Psoas muscle (tissue), 8 donors: ENCODE measurements at places on chromosomes 2 and 18. TPM values are rescaled to one million over a fixed set of nuclear protein-coding genes. Genes with fewer than 3 reads are reported as not detected.

DNA sequence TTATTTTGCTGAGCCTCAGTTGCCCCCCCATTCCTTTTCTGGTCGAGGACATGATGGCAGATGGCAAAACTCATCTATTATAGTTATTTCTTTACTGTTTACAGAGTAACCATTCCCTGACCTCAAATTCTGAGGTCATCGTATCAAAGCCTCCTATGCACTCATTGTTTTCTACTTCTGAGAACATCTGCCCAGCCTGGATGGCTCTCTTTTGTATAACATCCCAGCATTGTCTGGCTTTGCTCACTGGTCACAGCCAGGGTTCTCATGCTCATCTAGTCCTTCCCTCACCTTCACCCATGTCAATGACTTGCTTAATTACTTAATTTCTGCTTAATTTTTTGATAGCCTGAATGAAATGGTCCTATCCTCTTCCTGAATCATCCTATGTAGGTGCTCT is 472.1 kb downstream of the PARD3B start:
- H3K27ac ChIP-seq, result no peak overlapping the region
- no peaks in the 10 kb centered on the region for H3K36me3 ChIP-seq
- DNase-seq, result no peak
- H3K4me1 ChIP-seq, result no peaks in the 10 kb centered on the region

- no peak overlapping the region for H3K27ac ChIP-seq
- H3K4me3 ChIP-seq, result no peak overlapping the region
- H3K4me1 ChIP-seq, result no peaks in the 10 kb centered on the region
These were observed 55.3 kb downstream of the VWA3B start for GRCh38 chr2:98142106-98142791.

- DNase-seq, result no peak
- H3K36me3 ChIP-seq, result no peaks in the 10 kb centered on the region
- peaks cover 3% of the 10 kb centered on the region for H3K27me3 ChIP-seq
- no peak overlapping the region for H3K4me3 ChIP-seq
These were observed 486.4 kb downstream of the BCL11A start for GRCh38 chr2:60067006-60067405.

DNA sequence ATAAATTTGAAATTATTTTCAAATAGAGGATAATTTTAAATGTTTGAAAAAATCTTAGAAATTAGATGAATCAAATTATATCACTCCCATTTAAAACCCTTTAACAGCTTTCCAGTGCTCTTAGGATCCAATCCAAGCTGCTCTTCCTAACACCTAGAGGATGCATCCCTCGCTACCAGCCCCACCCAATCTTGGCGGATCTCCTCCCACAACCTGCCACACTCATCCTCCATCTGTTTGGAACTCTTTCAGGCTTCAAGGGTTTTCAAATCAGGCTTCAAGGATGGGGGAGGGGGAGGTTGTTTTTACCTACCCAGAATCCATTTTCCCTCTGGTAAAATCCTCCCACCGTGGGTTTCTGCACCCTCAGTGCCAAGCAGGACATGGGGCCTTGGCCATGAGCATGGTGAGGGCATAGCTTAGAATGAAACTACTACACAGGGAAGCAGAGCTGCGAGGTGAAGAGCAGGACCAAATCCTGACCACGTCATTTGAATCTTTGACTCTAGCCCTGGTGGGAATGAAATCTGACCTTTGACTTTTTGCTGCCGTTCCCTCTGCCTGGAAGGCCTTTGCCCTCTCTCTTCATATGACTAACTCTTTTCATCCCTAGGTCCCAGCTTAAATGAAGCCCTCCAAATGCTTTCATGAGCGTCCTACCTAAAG is 113.0 kb upstream of the MAPRE2 start:
- no peak overlapping the region for H3K4me3 ChIP-seq
- no peak for DNase-seq
- peak overlapping the region; percentile 59 for H3K27ac ChIP-seq
- H3K36me3 ChIP-seq, result peaks cover 10% of the 10 kb centered on the region
- H3K27me3 ChIP-seq, result no peaks in the 10 kb centered on the region

GRCh38 chr18:77262643-77263465 is 13.2 kb downstream of the GALR1 start:
- no peak overlapping the region for H3K4me3 ChIP-seq
- H3K4me1 ChIP-seq, result no peaks in the 10 kb centered on the region
- H3K27me3 ChIP-seq, result no peaks in the 10 kb centered on the region
- no peak for DNase-seq
- H3K36me3 ChIP-seq, result no peaks in the 10 kb centered on the region

- peaks cover 2% of the 10 kb centered on the region for H3K36me3 ChIP-seq
- H3K4me1 ChIP-seq, result peaks cover 93% of the 10 kb centered on the region
These were observed 11.2 kb downstream of the CFLAR start for GRCh38 chr2:201127152-201127511.

The OR6B3 gene
- total RNA-seq, result not detected
